GOT3 (cell line): ENCODE measurements at places on chromosomes 16 and 17.
A peak's percentile ranks its signal among the peaks of the same experiment; 100 is the strongest.

- DNase-seq: no peak
Observed at GRCh38 chr17:72850410-72851118, 241.9 kb downstream of the SLC39A11 start.

DNA sequence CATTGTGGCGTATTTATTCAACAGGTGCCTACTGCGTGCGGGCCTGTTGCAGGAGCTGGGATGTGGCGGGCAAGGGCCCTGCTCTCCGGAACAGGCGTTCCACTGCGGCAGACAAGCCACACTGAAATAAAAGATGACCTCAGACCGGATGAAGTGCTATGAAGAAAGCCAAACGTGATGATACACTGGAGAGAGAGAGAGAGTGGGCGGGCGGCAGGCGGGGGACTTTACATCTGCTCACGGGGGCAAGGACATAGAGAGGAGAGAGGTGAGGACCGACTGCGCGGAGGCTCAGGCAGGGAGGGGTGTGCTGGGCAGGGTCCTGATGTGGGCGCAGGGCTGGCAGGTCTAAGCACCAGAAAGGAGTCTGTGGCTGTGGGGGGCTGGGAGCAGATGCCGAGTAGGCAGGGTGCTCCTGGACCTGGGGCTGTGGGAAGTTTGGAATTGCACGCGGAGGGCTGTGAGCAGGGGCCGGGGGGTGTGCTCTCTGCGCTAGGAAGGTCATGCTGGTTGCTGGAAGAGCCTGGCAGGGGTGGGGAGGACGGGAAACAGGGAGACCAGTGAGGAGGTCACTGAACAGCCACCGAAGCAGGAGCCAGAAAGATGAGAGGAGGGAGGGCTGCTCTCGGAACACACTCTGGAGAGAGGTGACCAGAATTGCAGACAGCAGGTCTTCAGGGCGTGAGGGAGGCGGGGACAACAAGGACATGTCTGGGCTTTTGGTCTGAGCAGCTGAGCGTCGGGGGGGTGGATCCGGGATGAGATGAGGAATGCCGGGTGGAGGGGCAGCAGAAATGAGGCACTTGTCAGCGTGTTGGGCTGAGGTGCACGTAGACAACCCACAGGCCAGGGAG lies 9.9 kb downstream of the MXRA7 start:
- DNase-seq: peak; percentile 21

GRCh38 chr17:79159926-79160325 lies 85.3 kb downstream of the ENGASE start:
- DNase-seq: no peak

- no peak for DNase-seq
Observed at GRCh38 chr16:74053312-74053711, 243.3 kb upstream of the PSMD7 start.

- DNase-seq: no peak
Observed at GRCh38 chr17:27613433-27613832, 17.6 kb upstream of the LGALS9 start.

- DNase-seq: no peak
Observed at GRCh38 chr16:58027161-58027915, 1.8 kb downstream of the MMP15 start.

DNA sequence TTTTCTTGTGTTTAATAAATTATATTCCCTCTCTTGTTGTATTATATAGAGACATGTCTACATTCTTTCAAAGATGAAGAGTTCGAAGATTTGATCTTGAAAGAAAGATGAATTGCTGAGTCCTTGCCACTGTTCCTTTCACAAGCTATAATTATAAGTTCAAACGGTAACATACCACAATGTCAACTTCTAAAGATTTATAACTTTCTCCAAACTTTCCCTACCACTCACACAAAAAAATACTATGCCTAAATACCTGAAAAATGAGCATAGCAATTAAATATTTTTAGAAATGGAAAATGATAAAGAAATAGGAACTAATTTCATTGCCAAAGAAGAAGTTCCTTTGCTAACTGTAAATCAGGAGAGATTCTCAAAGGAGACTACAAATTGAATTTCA lies 50.6 kb downstream of the BRIP1 start:
- DNase-seq: no peak

DNA sequence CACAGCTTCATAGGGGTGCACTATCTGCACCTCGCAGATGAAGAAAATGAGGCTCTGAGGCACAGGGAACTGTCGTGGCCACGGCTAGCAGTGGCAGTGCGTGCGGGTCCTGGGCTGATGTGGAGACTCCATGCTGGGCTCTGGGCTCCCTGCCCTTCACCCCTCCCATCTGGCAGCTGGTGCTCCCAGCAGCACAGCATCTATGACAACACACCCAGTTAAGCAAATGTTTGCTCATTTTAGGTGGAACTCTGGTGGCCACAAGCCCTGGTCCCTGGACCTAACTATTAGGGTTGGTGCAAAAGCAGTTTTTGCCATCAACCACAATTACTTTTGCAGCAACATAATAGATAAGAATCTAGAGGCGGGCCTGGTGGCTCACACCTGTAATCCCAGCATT lies 30.9 kb downstream of the IFT140 start:
- DNase-seq: no peak

- DNase-seq: no peak
Observed at GRCh38 chr16:84243732-84244131, 3.9 kb upstream of the KCNG4 start.

DNA sequence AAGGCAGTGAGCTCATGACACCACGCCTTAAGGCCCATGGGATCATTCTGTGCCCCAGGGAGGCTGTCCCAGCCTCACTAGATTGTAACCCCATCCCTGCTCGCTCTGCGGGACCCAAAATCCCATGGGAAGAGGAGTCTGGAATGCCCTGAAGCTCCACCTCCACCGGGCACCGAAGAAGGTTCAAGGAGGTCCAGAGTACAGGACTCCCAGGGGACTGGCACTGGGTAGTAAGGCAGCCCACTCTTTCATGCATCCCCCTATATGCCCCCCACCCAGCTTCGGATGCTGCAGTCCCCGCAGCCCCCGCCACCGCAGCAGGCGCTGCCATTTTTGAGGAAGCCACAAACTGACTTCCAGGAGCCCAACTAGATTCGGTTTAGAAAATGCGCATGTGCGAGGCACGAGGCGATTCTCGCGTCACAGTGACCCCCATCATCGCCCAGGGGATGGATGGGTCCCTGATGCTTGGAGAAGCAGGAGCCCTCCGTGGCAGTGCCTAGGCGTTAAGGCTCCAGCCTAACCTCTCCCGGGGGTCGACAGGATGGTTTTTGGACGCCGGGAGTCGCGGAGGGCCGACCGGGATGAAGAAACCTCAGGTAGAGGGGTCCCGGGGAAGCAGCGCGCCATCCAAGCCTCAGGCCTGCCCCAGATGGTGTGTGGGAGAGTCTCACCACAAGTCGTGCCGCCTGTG lies 1681.0 kb downstream of the TP53TG3F start:
- no peak for DNase-seq

GRCh38 chr17:58335779-58336455 lies 7.3 kb upstream of the TSPOAP1 start:
- DNase-seq: no peak

- DNase-seq: no peak
Observed at GRCh38 chr17:10151667-10152496, 46.5 kb downstream of the GAS7 start.

GRCh38 chr17:10612957-10613744 lies 44.0 kb downstream of the MYH3 start:
- no peak for DNase-seq

DNA sequence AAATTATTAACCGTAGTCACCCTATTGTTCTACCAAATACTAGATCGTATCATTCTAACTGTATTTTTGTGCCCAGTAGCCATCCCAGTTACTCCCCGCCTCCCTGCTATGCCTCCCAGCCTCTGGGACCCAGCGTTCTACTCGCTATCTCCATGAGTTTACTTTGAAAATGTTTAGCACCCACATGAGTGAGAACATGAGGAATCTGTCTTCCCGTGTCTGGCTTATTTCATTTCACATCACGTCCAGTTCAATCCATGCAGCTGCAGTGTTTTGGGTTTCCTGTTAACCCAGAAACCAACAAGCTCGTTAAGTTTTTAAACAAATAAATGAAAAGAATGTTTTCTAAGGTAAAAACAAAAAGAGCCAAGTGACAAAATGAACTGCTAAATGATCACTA lies 82.1 kb downstream of the VPS53 start:
- DNase-seq: no peak

DNA sequence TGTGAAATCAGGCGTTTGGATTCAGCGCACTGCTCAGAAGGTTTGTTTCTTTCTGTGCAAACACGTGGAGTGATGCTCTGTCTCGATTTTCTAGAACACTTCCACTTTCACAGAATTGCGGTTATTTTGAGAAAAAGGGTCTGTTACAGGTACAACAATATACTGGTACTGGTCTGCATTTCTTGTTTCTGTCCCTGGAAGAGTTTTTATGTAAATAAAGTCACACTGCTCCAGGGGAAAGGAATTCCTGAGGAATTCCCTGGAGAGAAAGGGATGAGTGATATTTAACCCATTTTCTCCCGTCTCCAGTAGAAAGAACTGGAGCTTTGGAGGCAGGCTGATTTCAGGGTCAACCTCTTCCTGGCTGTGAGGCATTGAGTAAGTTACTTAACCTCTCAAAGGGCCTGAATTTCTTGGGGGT lies 16.2 kb upstream of the RMI2 start:
- no peak for DNase-seq

GRCh38 chr16:16164243-16164642 lies 59.1 kb downstream of the ABCC6 start:
- DNase-seq: no peak

DNA sequence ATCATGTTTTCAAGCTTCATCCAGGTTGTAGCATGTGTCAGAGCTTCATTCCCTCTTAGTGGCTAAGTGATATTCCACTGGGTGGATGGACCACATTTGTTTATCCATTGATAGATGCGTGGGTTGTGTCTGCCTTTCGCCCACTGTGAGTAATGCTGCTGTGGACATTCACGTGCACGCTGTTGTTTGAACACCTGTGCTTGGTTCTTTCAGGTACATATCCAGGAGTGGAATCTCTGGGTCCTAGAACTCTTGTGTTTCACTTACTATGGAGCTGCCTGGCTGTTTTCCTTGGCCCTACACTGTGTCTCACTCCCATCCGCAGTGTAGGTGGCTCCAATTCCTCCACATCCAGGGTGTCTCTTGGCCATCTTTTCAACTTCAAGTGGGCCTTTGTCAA lies 224.2 kb downstream of the C16orf95 start:
- no peak for DNase-seq

GRCh38 chr17:32943206-32943605 lies 15.3 kb downstream of the TMEM98 start:
- no peak for DNase-seq

- DNase-seq: no peak
Observed at GRCh38 chr17:53475002-53475401, 347.7 kb upstream of the KIF2B start.

DNA sequence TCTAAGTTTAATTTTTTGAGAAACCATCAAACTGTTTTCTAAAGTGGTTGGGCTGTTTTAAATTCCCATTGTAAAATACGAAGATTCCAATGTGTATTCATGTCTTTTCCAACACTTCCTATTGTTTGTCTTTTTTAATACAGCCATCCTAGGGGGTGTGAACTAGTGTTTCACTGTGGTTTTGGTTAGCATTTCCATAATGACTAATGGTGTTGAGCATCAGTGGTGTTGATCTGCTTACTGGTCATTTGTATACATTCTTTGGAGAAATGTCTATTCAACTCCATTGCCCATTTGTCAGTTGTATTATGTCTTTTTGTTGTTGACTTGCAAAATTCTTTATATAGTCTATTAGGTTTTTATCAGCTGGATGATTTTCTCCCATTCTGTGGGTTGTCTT lies 239.2 kb upstream of the AXIN2 start:
- no peak for DNase-seq

DNA sequence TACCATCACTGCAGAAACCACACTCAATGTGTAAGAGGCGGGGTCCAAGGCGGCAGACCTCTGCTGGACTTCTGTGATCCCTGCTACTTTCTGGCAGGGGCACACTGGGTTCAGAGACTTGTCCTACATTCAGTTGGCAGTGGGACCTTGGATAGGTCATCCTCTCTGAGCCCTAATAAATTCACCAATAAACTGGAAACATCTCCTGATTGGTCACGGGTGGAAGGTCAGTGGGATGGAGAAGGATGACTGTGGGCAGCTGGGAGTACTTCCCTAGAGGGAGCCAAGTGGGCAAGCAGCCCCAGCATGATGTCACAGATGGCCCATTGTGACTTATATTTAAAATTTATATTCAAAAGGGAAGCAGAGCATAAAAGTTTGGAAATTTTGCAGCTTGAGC lies 49.7 kb downstream of the RNF112 start:
- DNase-seq: no peak

DNA sequence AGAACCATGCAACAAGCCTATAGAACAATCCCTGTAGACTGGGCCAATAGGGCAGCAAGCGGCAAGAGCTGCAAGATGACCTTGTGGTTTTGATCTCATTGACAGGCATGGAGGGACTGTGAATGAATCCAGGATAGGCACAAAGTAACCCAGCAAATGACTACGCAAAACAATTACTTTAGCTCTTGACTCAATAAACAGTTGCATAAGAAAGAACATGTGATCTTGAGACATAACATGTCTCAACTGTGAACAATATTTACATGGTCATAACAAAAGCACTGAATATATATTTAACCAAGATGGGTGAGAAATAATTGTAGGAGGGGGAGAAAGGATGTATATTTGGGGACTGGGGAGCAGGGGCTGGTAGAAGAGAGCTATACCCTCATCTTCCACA lies 313.7 kb upstream of the CDH5 start:
- DNase-seq: no peak

- DNase-seq: no peak
Observed at GRCh38 chr17:72025113-72025512, 95.7 kb upstream of the SOX9 start.

- DNase-seq: no peak
Observed at GRCh38 chr16:21097151-21097550, 53.5 kb downstream of the DNAH3 start.

- DNase-seq: no peak
Observed at GRCh38 chr17:6040504-6040903, 29.7 kb upstream of the WSCD1 start.

DNA sequence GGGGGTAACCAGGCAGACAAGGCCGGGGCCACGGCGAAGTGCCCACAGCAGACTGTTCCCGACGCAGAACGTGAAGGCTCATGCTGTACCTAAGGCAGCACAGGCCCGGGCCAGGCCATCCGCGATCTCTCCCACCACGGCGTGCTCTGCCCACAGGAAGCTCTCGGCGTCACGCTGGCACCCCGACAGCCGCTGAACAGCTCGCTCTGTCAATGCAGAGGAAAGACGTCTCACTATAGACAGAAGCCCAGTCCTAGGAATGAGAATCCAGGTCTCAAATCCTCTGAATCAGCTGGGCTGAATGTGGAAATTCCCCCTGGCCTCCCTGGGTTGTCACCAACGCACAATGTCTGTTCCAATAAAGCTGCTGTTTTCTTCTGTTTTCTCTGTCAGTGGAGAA lies 21.4 kb downstream of the SERPINF1 start:
- no peak for DNase-seq

GRCh38 chr16:901715-902601 lies 68.8 kb downstream of the LMF1 start:
- no peak for DNase-seq
